ENCODE measurements at places on chromosomes 3 and 15. TPM values are rescaled to one million over a fixed set of nuclear protein-coding genes. Genes with fewer than 3 reads are reported as not detected.

TM2D3 gene
- total RNA-seq = 91.0 TPM

DNA sequence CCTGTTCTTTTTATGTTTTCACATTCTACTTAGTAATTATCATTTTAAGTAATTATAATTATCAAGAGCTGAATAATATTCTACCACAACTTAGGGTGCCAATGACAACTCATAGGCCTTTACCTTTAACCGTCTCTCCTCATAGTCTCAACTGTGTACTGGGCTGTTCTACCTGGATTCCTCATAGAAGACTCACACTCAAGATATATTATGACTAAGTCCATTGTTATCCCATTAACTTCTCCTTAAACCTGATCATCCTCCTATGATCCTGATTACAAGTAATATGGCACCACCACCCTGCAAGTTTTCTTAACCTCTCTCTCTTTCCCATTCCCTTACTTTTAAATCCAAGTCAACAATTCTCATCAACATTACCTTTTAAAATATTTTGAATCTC is 285.9 kb upstream of the VEPH1 start:
- no peak overlapping the region for H3K4me3 ChIP-seq
- H3K27me3 ChIP-seq = no peaks in the 10 kb centered on the region
- no peaks in the 10 kb centered on the region for H3K36me3 ChIP-seq

GRCh38 chr3:155031186-155031585 is 48.9 kb upstream of the MME start:
- DNase-seq = no peak
- H3K27ac ChIP-seq = no peak overlapping the region
- no peaks in the 10 kb centered on the region for H3K27me3 ChIP-seq
- H3K4me1 ChIP-seq = no peaks in the 10 kb centered on the region
- H3K36me3 ChIP-seq = no peaks in the 10 kb centered on the region

DNA sequence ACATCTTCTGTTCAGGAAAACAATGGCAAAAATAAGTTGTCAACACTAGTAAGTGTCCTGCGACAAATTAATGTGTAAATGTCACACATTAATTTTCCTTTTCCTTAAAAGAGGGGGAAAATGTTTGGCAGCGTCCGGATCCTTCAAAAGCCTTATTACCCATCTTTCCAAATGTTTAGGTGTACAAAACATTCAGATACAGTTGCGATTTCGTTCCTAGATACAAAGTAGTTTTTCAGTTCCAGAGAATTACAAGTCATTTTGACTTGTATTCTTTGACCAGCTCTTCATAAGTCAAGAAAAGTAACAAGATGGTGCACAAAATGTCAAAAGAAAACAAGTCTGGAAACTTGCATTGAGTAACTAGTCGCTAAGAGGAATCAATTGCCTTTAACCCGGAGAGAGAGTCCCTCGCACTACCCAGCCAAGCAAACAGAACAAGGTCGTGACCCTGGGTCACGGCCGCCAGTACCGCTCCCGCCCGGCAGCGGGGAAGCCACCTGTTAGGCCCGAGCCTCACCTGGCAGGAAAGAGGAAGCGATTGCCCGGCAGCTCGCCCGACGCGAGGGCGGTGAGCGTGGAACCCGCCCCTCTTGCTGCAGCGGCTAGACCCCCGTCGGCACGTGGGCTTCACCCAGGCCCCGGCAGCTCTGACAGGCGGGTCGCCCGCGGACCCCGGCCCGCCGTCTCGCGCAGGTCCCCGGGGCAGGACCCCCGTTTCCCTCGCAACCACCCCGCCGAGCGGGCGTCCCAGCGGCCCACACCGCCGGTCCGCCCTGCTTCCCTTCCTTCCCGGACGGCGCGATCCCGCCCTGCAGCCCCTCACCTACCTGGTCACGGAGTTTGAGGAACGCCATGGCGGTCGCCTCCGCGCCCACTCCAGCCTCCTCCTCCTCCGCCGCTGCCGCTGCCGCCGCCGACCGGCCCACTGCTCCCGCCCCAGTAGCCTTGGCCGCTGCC is 61.0 kb upstream of the ANKRD28 start:
- H3K36me3 ChIP-seq = peaks cover 5% of the 10 kb centered on the region
- peaks cover 30% of the 10 kb centered on the region for H3K4me1 ChIP-seq
- peak overlapping the region; percentile 98 for H3K4me3 ChIP-seq

DNA sequence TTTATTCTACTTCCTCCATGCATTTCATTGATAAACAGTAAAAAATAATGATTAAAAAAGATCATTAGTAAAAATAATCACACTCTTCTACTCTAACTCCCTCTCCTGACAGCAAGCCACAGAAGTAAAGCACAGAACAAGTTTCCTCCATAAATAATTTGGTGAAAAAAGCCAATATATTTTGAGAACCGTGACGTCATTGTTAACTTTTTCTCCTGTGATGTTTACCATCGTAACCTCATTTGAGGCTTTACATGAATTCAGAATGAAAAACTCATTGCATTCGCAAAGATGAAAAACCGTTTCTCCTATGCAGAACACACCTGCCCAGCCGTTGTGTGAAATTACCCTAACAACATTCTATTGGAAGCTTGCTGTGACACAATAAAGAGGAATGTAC is 120.7 kb downstream of the NSUN3 start:
- no peak for DNase-seq
- no peak overlapping the region for H3K27ac ChIP-seq
- H3K36me3 ChIP-seq = no peaks in the 10 kb centered on the region
- no peak overlapping the region for H3K4me3 ChIP-seq
- no peaks in the 10 kb centered on the region for H3K4me1 ChIP-seq
- H3K27me3 ChIP-seq = peaks cover 23% of the 10 kb centered on the region

Data from T-helper 17 cell (primary cell).